ENCODE measurements at places on chromosomes 2 and 18.

DNA sequence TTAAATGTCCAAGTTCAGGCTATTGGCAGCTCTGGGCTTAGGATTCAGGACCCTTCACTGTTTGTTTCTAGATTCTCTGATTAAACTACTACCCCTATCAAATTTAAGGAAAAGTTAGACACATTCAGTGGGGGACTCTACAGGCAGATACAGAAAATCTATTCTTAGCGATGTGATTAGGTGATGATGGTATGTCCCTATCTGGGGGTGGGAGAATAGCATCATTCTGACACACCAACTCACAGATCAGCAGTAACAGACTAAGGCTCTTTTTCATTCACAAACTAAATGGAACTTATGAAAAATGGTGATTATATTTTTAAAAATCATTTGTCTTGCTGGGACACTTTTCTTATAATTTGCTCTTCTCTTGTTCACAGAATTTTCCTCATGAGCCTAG lies 232.9 kb upstream of the CDH2 start:
- DNase-seq = no peak

DNA sequence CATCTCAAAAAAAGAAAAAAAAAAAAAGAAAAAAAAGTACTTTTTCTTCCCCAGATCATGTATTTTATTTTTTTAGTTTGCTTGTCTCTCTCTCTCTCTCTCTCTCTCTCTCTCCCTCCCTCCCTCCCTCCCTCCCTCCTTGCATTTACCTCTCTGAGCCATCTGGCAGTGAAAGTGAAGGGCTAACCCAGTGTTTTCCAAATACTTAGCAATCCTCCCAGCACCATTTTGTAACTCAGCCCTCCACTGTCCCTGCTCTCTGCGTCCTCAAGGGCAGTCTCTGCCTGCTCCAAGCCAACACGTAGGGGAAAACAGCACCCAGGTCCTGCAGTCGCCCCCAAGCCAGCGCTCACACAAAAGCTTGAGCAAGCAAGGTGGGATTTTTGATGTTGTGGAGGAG lies 19.6 kb upstream of the TEX44 start:
- no peak for DNase-seq

DNA sequence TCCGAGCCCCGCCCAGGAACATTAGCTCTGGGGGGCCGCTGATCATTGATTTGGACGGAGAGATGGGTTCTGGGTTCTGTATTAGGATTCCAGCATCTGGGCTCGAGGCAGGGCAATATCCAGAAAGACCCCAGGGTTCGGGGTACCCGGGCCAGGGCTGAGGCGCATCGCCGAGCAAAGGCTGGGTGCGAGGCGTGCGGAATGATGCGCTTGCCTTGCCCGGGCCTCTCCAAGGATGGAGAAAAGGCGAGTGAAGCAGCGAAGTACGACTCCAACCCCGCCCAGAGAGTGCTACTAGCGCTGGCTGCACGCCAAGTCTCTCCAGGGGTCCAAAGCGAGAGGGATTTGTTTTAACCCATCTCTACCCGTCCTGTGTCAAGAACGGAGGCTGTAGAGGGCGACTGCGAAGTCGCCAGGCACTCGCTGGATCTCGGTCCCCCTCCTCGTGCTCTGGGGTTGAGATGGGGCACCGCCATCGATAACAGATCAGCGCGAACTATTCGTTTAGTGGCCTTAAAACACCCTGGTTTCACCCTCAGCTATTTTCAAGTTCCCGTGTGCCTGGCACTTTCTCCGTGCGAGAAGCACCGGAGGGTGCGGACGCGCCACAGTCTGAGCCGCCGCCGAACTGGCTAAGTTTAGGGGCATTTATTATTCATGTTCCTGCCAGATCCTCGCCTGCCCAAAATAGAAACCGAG lies 1.9 kb downstream of the ADCYAP1 start:
- no peak for DNase-seq

- no peak for DNase-seq
Observed at GRCh38 chr2:129144082-129144791, 825.6 kb upstream of the HS6ST1 start.

- no peak for DNase-seq
Observed at GRCh38 chr18:79257480-79257879, 138.2 kb upstream of the NFATC1 start.

GRCh38 chr2:41972819-41973218 lies 75.0 kb upstream of the PKDCC start:
- DNase-seq = no peak

- no peak for DNase-seq
Observed at GRCh38 chr2:176934131-176934530, 278.5 kb upstream of the HNRNPA3 start.

GRCh38 chr2:140679752-140680151 lies 1451.1 kb downstream of the LRP1B start:
- no peak for DNase-seq

DNA sequence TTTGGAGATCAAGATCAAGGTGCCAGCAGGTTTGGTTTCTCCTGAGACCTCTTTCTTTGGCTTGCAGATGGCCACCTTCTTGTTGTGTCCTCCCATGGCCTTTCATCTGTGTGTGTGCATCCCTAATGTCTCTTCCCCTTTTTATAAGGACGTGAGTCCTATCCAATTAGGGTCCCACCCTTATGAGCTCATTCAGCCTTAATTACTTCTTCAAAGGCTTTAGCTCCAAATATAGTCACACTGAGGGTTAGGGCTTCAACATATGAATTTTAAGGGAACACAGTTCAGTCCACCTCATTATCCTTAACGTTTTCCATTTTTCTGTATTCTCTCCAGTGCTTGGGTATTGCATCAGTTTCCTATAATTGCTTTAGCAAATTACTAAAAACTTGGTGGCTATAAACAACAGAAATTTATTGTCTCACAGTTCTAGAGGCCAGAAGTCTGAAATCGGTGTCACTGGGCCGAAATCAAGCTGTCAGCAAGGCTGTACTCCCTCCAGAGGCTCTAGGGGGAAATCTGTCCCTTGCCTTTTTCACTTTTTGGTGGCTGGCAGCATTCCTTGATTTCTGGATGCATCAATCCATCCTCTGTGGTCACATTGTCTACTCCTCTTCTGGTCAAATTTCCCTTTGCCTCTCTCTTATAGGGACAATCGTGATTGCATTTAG lies 34.1 kb downstream of the CDC42EP3 start:
- DNase-seq = no peak

DNA sequence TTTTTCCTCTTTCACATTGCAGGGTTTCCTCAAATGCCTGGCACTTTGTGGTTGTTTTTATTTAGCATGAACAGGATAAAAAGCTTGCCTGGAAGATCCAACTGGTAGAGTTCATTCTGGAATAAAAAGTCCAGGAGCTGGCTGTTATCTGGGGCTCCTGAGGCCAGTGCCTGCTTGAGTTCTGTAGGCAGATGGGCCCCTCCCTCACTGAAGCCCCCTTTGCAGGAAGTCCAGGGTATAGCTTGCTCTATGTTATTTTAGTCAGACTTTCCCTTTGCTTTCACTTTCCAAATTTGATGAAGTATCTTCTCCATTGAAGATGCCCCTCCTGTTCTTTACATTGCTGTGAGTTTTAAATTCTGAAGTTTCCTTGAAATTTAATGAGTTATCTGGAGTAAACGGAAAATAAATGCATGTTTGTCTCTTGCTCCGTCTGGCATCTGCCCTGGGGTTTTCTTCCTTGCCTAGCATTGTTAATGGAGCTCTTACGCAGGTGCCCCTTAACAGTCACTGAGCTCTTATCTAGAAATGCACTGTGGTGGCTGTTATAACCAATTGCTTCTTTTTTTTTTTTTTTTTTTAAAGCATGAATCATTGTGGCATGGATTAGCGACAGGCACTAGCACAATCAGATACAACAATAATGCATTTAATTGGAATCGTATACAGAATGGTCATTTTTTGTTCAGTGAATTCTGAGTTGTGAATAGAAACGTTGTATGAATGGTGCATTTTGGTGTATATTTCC lies 27.0 kb upstream of the LPIN1 start:
- no peak for DNase-seq

DNA sequence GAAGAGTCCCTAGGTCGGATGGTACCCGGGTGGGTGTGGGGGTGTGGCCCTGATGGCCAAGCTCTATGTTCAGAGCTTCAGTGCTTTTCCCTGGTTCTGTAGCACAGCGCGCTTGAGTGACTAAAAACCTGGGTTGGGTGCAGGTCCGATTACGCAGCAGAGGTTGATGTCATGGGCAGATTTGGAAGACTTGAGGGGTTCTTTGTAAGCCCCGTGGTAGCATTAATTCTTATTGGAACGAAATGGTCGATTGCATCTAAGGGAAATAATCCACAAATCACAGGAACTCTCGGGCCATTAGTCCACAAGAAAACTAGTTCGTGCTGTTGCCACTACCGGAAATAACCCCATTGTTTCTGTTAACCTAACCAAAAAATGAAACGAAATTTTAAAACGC lies 9.0 kb downstream of the HOXD8 start:
- no peak for DNase-seq

DNA sequence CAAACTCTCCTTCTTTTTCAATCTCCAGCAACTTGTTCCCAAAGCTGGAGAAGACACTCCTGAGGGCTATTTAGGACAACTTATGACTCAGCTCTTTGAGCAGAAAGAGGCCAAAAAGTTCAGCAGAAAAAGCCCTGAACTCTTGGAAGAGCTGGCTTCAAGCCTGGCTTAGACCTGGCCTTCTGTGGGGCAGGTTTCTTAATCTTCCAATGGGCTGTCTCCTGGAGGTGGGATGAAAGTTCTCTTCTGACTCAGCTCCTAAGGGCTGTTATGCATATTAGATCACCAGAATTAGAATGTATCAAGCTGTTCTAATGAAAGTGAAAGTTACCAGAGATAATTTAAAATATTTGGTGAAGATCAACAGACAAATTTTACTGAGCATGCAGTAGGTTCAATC lies 129.4 kb downstream of the RAD51AP2 start:
- DNase-seq = peak; percentile 52

DNA sequence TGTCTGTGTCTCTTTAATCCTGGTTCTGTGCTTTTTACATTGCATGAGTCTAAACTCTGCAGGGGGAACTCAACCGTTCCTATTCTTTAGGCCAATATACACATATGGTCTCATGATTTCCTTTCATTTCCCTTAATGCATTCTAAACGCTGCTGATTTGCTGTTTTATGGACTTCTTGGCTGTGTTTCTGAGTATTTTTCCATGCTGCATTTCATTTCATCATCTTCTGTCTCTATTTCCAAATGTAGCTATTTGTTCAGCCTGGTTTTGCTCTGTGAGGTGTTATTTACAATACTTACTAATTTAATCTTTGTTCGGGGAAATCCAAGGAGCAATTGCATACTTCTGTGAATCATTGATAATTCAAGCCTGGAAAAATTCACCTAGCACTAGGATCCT lies 897.2 kb downstream of the TSN start:
- DNase-seq = no peak

All from astrocyte of the spinal cord (primary cell).